Skin of body (tissue), 3 donors: ENCODE measurements at places on chromosomes 6 and 20. TPM values are rescaled to one million over a fixed set of nuclear protein-coding genes. Genes with fewer than 3 reads are reported as not detected.
A peak's percentile ranks its signal among the peaks of the same experiment; 100 is the strongest.

DNA sequence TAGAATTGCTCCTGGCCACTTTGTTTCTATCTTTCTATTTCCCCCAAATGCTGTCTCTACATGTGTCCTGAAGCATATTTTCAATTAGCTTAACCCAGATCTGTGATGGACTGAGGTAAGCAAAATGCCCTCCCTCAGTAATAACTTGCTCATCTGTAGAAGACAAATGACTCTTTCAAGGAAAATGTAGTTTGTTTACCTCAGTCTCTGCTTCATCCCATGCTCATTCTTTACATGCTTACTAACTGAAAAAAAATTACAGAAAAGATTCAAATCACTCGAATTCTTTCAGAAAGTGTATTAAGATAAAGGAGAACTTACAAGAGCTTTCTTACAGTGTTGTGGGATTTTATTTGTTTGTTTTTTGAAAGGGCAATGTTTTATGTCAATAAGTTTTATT, 531.1 kb downstream of the LMBRD1 start:
- no peak for DNase-seq

The RAET1G gene
- total RNA-seq = 0.79 TPM

DNA sequence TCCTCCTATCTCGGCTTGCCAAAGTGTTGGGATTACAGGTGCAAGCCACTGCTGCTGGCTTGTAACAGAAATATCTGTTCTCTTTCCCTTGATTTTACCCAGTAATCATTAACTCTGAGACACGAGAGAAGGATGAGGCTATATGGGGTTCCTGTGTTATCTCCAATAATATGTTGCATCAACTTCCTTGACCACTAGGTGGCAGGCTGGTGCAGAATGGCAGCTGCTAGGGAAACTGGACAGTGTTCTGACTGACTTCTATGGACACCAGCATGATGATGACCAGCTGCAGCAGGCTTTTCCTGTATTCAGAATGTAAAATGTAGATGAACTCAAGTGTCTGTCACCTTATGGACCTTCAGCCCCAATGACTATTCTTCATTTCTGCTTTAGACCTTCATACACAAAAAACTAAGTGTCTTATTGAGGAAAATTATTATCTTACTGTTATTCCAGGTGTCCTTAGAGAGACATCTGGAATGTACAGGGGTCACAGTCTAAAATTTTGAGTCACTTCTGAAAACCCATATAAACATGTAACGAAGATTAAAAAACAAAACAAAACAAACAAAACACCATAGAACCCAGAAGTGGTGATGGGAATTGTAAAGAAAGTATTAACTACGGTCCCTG, 20.4 kb upstream of the CD109 start:
- DNase-seq = peak; percentile 69

DNA sequence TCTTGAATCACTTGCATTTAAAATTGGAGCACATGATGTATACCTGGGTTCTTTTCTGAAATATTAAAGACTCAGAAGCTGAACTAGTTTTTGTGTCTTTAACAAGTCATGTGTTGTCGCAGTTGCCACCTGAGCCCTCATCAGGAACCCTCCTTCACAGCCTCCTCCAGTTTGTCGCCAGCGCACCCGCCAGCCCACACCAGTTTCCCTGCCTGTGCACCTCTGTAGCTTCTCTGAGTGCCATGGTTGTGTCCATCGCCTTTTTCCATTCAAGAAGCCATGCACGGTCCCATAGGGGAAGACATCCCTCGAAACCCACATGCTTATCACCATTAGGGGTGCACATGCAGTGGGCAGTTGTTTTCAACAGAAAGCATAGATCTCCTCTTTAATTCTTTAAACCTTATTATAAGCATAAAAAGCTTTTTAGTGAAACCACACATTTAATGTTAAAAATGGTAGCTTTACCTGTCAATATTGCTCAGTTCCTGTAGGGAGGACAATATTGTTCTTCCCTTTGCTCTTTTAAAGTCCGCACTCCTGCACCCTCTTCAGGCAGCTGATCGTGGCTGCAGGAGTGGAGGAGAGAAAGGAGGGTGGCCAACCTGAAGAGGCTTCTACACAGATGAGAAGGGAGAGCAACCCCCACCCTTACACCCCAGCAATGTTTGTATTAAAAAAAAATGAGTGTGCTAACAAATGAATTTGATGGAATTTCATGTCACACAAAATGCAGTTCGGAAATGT, 121.9 kb downstream of the CFAP61 start:
- no peak for DNase-seq

- DNase-seq = no peak
These were observed 1058.9 kb upstream of the MAP3K7 start for GRCh38 chr6:91645811-91646210.

DNA sequence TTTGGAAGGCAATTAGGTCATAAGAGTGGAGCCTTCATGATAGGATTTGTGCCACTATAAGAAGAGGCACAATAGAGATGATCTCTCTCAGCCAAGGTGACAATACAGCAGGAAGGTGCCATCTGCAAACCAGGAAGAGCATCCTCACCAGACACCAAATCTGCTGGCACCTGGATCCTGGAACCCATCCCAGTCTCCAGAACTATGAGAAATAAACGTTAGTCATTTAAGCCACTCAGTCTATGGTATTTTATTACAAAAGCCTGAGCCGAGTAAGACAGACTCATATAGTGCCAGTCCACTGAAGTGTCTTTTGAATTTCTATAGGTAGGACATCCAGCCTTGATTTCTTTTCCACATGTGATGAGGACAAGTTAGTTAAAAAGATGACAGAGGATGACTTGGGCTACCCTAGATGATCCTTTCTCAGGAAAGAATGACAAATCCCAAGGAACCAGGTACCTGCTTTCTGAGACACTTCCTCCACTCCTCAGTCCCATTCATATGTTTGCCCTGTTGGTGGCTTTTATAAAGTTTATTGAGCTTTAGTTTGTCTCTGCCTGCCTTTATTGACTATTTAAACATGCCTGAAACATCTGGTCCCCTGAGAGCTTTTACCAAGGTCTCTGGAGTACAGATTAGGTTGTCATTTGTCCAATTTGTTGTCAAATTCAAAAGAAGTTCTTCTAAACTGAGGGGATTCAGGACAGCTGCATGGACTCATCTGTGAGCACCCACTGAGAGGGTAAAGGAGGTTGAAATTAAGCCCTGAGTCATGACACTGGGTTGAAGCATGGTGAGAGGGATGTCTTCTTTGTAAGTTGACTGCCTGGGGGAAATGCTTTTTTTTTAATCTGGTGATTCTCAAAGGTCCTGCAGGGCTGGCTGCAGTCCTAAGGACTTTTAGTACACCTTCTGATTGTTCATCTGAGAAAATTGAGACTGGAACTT, 165.0 kb upstream of the PLCB4 start:
- no peak for DNase-seq

DNA sequence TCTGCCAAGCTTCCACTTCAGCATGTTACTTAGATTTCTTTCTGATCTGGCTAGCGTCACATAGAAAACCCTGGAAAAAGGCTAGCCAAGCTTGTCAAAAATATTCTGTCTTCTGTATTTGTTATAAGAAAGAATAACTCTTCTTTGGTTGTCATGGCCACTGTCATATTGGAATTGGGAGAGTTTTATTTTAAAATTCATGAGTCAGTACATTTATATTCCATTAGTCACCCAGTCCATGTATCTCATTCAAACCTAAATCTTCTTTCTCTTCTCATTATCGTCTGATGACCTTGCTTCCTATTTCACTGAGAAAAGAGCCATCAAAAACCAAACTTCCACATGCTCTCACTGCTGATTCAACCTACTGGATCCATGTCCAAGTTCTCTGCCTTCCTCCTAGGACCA, 65.7 kb downstream of the EPM2A start:
- DNase-seq = no peak

- DNase-seq = no peak
These were observed 28.7 kb upstream of the RPS6KA2 start for GRCh38 chr6:166655713-166656229.

GRCh38 chr6:17393892-17394631, 667 bp downstream of the CAP2 start:
- no peak for DNase-seq

The NFKBIE gene
- total RNA-seq = 7.2 TPM

- no peak for DNase-seq
These were observed 11.0 kb downstream of the PTCHD4 start for GRCh38 chr6:48099713-48100587.

- DNase-seq = no peak
These were observed 1.1 kb downstream of the AIG1 start for GRCh38 chr6:143061597-143062385.
